ENCODE measurements at places on chromosomes 16 and 17. TPM values are rescaled to one million over a fixed set of nuclear protein-coding genes. Genes with fewer than 3 reads are reported as not detected.

The CACNG5 gene
- polyA plus RNA-seq: not detected

The KREMEN2 gene
- polyA plus RNA-seq: not detected

The TEKT1 gene
- polyA plus RNA-seq: not detected

The ABCC12 gene
- polyA plus RNA-seq: not detected

The KRT33B gene
- not detected for polyA plus RNA-seq

The MYOCD gene
- polyA plus RNA-seq: 31.2 TPM

The CBX4 gene
- polyA plus RNA-seq: 2.5 TPM

The SLC6A2 gene
- polyA plus RNA-seq: not detected

The TBCD gene
- polyA plus RNA-seq: 182 TPM

The SLC5A11 gene
- polyA plus RNA-seq: 1.0 TPM

The CDK5R1 gene
- polyA plus RNA-seq: 0.43 TPM

The GUCY2D gene
- polyA plus RNA-seq: not detected

The NPIPB9 gene
- not detected for polyA plus RNA-seq

The BICDL2 gene
- 3.6 TPM for polyA plus RNA-seq

The KRT32 gene
- not detected for polyA plus RNA-seq

The TNFSF12 gene
- polyA plus RNA-seq: 148 TPM

The GP1BA gene
- 0.08 TPM for polyA plus RNA-seq

The CKLF gene
- polyA plus RNA-seq: 19.9 TPM

The VASN gene
- polyA plus RNA-seq: 51.3 TPM

The C16orf46 gene
- 0.33 TPM for polyA plus RNA-seq

The SLC38A8 gene
- not detected for polyA plus RNA-seq

The FOXC2 gene
- polyA plus RNA-seq: 22.8 TPM

The MT1A gene
- 16.2 TPM for polyA plus RNA-seq

The B4GALNT2 gene
- polyA plus RNA-seq: not detected

The KRTAP3-2 gene
- polyA plus RNA-seq: not detected

The CCL17 gene
- not detected for polyA plus RNA-seq

The ANKRD13B gene
- 0.88 TPM for polyA plus RNA-seq

The PABPN1L gene
- not detected for polyA plus RNA-seq

The TMEM235 gene
- polyA plus RNA-seq: not detected

The KRTAP4-5 gene
- polyA plus RNA-seq: not detected

The NME2 gene
- 838 TPM for polyA plus RNA-seq

The KRTAP4-3 gene
- polyA plus RNA-seq: not detected

The CORO1A gene
- 48.2 TPM for polyA plus RNA-seq

The CLDN6 gene
- polyA plus RNA-seq: not detected

The SRCAP gene
- polyA plus RNA-seq: 14.8 TPM

The ASPA gene
- 4.5 TPM for polyA plus RNA-seq

The ARMC7 gene
- polyA plus RNA-seq: 8.6 TPM

The CCL8 gene
- polyA plus RNA-seq: 6.6 TPM

The ALOX15B gene
- polyA plus RNA-seq: 0.26 TPM

The KRTAP1-1 gene
- polyA plus RNA-seq: not detected

The CES3 gene
- 1.5 TPM for polyA plus RNA-seq

The CCL4L2 gene
- 0.41 TPM for polyA plus RNA-seq

Data from aorta (tissue), 5 donors.